ENCODE measurements at places on chromosomes 3 and 15. TPM values are rescaled to one million over a fixed set of nuclear protein-coding genes. Genes with fewer than 3 reads are reported as not detected.

Gene FETUB
- not detected for total RNA-seq

Gene MB21D2
- total RNA-seq: 16.6 TPM

Gene LRRC31
- total RNA-seq: 15.6 TPM

Gene CLDN18
- total RNA-seq: not detected

Gene AQR
- 21.1 TPM for total RNA-seq

Gene CA12
- 33.0 TPM for total RNA-seq

Gene CSTA
- not detected for total RNA-seq

Gene GOLGA8R
- 5.0 TPM for total RNA-seq

Gene SLC22A14
- not detected for total RNA-seq

Gene PLSCR2
- not detected for total RNA-seq

DNA sequence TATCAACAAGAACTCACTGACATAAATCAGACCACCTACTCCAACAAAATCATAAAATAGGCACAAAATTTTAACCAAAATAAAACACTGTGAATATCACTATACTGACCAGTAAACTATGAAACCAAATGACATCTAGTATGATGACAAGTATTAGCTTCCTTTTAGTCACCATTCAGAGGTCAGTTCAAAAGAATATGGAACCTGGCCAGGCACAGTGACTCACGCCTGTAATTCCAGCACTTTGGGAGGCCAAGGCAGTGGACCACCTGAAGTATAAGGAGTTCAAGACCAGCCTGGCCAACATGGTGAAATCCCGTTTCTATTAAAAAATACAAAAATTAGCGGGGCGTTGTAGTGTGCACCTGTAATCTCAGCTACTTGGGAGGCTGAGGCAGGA is 65.8 kb downstream of the SMARCC1 start:
- DNase-seq: no peak

- no peak for DNase-seq
Measured at GRCh38 chr15:58163985-58164384, 25.8 kb downstream of the AQP9 start.

- DNase-seq: no peak
Measured at GRCh38 chr3:62046326-62046725, 327.0 kb downstream of the FEZF2 start.

DNA sequence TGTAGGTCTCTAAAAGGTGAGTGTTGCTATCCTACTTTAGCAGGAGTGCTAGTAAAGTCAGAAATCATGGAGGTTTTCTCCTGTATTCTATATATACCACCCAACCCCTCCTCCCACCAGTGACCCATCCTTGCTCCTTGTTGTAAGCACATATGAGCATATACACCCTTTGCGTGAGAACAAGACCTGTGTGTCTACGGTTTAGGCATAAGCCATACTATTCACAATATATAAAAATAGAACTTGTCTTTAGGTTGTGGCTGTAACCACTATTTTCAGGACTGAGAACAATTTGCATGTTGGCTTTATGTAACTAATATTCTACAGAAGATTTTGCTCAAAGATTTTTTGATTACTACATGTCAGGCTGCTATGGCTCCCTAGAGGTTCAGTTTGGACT is 59.1 kb upstream of the TOP2B start:
- no peak for DNase-seq

- no peak for DNase-seq
Measured at GRCh38 chr3:136856665-136857064, 5.3 kb upstream of the NCK1 start.

DNA sequence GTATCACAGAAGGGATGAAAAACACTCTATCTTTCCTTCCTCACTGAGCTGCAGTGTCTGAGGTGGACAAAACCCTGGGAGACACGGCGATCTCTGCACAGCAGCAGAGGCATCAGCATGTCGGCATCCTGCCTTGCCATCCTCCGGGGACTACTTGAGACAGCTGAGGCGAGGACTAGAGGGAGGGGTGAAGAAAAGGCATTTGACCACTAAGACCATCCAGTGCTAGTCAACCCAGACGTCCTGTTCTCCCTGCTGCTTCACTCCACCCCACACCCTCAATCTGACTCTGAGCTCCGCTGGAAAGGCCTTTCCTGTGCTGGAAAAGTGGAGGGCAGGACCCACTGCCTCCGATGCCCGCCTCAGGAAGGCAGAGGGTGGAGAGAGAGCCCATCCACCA is 67.3 kb downstream of the VGLL4 start:
- DNase-seq: no peak

DNA sequence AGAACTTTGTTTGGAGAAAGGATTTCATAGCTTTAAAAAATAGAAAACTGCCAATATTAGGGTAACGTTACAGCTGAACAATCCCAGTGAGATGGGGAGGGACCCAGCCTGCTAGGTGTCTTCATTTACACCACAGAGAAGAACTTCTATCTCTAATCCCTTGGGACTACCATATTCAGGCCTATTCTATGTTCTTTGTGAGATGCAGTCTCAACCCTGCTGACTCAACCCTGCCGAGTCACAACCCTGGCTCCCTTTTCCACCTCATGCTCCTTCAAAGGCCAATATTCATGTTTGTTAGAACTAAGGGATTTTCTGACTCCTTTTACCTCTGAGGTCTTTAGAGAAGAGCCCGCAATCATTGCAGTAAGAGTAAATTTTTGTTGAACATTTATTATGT is 350.5 kb downstream of the EPHB1 start:
- DNase-seq: no peak

GRCh38 chr3:57091521-57092273 is 31.2 kb downstream of the SPATA12 start:
- DNase-seq: no peak
